ENCODE measurements at places on chromosomes 7 and 10. TPM values are rescaled to one million over a fixed set of nuclear protein-coding genes. Genes with fewer than 3 reads are reported as not detected.

The TMEM130 gene
- 7.6 TPM for total RNA-seq

The SORBS1 gene
- 114 TPM for total RNA-seq

The COBL gene
- 3.8 TPM for total RNA-seq

DNA sequence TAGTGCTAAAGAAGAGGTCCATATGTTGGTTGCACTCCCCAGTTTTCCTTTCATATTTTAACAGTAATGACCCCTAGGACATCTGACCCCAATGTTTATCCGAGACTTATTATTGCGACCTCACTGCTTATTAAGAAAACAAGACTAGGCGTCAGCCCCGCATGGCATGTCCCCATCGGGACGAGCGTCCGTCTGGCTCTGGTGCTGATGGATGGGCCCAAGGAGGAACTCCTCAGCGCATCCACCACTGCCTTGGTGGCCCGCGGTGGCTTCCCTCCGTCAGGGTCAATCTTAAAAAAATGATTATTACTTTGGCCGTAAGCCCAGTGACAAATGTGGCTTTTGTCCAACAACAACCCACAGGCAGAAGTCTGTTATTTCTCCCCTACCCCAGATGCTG lies 40.1 kb upstream of the CXCL12 start:
- no peak for DNase-seq

The BAMBI gene
- total RNA-seq: 4.1 TPM
